ENCODE measurements at places on chromosomes 7 and 10.

DNA sequence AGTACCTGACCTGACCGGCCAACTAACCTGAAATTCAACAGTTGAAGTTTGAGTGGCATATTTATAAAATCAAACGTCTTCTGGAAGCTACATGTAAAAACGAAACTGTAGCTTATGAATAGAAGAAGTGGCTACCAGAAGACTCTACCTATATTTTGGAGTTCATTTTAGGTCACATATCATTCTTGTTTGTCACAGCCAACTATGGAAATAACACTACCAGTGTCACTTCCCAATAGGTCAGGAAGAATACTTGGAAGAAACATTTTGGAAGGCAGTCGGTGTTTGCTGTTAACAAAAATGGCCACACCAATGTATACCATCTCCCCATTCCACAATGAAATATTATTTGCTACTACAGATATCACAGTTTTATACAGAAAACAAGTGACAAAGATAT lies 12.6 kb downstream of the TWIST1 start:
- no peak for DNase-seq

DNA sequence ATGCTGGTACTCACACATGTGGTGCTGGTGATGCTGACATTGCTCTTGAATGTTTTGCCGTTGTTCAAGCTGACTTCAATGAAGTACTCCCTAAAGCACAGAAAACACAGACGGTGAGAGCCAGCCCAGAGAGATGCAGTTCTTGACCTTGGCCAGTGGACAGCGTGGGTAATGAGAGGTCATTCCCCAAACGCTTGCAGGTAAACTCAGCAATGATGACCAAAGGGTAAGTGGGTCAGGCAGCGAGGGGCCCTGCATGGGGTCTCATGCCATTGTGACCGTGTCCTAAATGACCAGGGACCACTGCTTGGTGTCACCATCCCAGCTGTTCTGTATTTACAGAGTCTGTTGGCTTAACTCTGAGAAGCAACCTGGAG lies 32.8 kb upstream of the ANTXRL start:
- no peak for DNase-seq

- no peak for DNase-seq
Observed at GRCh38 chr7:111030336-111030735, 60.6 kb upstream of the LRRN3 start.

DNA sequence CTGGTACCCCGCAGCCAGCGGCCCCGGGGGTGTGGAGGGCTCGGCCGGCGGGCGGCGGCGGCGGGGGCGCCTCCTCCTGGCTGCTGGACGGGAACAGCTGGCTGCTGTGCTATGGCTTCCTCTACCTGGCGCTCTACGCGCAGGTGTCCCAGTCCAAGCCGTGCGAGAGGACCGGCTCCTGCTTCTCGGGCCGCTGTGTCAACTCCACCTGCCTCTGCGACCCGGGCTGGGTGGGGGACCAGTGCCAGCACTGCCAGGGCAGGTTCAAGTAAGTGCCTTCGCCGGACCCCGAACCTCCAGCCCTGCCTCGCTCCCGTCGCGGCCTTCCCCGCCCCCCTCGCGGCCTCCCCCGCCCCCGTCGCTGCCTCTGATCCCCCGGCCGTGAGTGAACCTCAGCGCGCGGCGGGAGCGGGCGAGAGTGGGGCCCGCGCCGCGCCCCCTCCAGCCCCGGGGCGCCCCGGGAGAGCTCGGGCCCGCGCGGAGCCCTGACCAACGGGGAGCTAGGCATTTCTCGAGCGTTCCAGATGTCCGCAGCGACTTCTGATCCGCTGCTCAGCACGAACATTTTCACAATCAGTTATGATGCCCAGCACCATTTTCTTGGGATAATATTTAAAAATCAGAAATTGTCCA lies 727 bp downstream of the ATRNL1 start:
- DNase-seq = no peak

GRCh38 chr7:38660427-38661099 lies 29.4 kb upstream of the AMPH start:
- DNase-seq = peak; percentile 60

- no peak for DNase-seq
Observed at GRCh38 chr7:80150611-80151273, 16.1 kb downstream of the GNAI1 start.

- DNase-seq = no peak
Observed at GRCh38 chr10:60569681-60570080, 180.0 kb upstream of the ANK3 start.

GRCh38 chr7:98917331-98917730 lies 39.0 kb downstream of the TRRAP start:
- DNase-seq = no peak

DNA sequence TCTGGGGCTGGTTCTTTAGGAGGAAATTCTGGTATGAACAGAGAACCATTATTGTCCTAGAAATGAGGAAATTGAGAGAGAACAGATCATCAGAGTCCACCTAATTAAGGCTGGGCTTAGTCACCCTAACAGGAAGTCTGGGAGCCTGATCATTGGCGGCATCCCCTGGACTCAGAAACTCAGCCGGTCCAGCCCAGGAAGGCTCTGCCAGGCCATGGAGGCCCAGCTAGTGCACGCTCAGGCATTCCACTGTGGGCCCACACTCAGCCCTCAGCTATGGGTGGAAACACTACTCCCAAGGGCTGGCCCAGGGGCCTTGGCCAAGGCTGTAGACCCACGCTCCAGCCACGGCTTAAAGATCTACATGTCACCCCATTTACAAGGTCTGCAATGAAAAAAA lies 109.2 kb downstream of the PTPN20 start:
- no peak for DNase-seq

- DNase-seq = peak; percentile 53
Observed at GRCh38 chr10:21497177-21497807, 28.2 kb downstream of the SKIDA1 start.

Measured in CD4-positive, alpha-beta T cell (primary cell).